ENCODE measurements at places on chromosomes 4 and X.
A peak's percentile ranks its signal among the peaks of the same experiment; 100 is the strongest.

DNA sequence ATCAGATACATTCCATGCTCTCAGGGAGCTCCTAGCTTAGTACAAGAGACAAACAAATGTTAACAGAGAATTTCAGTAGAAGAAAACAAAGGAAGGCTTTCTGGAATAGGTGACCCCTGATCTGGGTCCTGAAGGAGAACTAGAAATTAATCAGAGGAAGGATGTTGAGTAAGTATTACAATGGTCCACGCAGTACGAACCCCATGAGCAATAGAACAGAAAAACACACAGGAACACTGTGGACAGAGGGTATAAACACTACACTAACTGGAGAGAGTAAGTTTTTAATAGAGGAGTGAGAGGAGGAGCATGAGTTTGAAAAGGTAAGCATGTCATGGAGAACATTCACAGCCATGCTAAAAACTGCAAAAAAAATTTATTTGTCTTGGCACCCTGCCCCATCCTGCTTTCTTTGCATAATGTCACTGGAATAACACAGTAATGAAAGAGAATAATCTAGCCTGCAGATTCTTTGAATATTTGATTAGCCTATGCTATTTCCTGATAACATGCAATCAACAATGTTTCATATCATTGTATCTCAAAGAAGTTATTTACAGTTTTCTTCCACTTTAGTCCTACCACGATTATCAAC is 140.3 kb upstream of the ZXDB start:
- no peaks in the 10 kb centered on the region for H3K4me1 ChIP-seq
- H3K36me3 ChIP-seq: peaks cover 2% of the 10 kb centered on the region
- no peak overlapping the region for H3K4me3 ChIP-seq
- no peak overlapping the region for H3K27ac ChIP-seq
- DNase-seq: no peak

DNA sequence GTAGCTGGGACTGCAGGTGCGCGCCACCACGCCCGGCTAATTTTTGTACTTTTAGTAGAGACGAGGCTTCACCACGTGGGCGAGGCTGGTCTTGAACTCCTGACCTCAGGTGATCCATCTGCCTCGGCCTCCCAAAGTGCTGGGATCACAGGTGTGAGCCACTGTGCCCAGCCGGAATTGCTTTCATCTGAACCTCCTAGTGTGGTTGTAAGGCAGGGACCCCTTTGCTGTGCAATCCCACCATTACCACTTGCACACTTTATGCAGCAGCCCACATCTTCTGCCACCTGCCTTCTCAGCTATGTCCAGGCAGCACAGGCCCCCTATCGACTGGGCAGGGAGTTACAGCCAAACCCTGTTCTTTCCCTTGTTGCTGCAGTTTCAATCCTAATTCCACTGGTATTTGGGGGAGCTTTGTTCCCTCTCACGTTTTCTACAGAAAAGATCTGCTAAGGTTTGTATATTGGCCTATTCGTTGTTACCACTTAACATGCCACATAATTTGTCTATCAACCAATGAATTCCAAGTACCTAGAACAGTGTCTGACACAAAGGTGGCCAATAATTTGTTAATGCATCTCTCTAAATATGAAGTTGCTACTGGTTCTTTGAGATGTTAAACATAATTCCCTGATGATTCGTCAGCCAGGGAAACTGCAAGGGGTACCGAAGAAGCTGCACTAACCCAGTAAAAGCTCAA is 6.5 kb downstream of the RPL39 start:
- DNase-seq: peak; percentile 44
- H3K27ac ChIP-seq: peak overlapping the region; percentile 69
- H3K4me1 ChIP-seq: peaks cover 37% of the 10 kb centered on the region
- peak overlapping the region; percentile 34 for H3K4me3 ChIP-seq
- H3K36me3 ChIP-seq: peaks cover 58% of the 10 kb centered on the region
- no peaks in the 10 kb centered on the region for H3K27me3 ChIP-seq

DNA sequence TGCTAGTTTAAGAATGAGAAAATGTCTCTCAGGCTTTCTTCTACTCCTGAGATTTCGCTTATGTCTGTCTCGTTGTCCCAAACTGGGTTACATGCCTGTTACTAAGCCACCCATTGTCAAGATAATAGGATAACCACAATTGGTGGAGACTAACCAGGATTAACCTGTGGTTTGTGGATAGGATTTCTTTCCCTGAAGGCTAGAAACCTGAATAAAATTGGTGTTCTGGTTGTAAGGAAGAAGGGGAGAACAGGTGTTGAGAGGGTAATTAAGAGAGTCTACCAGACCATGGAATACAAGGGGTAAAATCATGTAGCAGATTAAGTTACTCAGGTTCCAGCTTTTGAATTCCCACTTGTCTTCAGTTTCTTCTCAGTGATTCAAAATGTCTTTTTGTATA is 225.4 kb downstream of the CPE start:
- H3K27me3 ChIP-seq: no peaks in the 10 kb centered on the region
- no peaks in the 10 kb centered on the region for H3K36me3 ChIP-seq

- H3K4me1 ChIP-seq: no peaks in the 10 kb centered on the region
- no peak for DNase-seq
- no peaks in the 10 kb centered on the region for H3K36me3 ChIP-seq
- H3K27me3 ChIP-seq: no peaks in the 10 kb centered on the region
- no peak overlapping the region for H3K4me3 ChIP-seq
Observed at GRCh38 chrX:94676285-94676684, 1002.3 kb downstream of the FAM133A start.

DNA sequence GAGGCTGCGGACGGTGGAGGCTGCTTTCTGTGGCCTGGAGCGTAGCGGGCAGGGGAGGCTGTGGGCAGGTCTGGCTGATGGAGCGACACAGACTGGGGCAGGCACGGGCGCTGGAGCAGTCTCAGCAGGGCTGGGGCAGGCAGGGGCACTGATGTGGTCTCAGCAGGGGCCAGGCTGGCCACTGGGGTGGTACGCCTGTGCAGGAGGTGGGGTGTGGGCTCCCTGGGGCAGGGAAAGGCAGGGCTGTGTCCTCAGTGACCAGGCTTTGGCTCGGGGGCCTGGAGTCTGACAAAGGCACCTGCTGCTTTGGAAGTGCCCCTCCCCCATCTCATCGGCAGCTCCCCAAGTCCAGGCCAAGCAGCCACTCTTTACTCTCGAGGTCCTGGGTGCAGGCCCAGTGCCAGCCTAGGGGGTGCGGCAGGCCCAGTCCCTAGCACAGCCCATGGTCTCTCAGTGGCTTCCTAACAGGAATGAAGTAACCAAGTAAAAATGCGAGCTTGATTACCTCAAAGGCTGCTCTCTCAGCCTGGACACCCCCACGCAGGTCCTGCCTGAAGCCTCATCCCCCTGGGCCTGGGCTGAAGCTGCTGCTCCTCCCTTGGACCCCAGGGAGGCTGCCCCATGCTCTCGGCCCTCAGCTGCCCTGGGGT is 55.5 kb downstream of the ADRA2C start:
- H3K27me3 ChIP-seq: peaks cover 7% of the 10 kb centered on the region
- DNase-seq: no peak
- no peak overlapping the region for H3K27ac ChIP-seq
- no peaks in the 10 kb centered on the region for H3K36me3 ChIP-seq

DNA sequence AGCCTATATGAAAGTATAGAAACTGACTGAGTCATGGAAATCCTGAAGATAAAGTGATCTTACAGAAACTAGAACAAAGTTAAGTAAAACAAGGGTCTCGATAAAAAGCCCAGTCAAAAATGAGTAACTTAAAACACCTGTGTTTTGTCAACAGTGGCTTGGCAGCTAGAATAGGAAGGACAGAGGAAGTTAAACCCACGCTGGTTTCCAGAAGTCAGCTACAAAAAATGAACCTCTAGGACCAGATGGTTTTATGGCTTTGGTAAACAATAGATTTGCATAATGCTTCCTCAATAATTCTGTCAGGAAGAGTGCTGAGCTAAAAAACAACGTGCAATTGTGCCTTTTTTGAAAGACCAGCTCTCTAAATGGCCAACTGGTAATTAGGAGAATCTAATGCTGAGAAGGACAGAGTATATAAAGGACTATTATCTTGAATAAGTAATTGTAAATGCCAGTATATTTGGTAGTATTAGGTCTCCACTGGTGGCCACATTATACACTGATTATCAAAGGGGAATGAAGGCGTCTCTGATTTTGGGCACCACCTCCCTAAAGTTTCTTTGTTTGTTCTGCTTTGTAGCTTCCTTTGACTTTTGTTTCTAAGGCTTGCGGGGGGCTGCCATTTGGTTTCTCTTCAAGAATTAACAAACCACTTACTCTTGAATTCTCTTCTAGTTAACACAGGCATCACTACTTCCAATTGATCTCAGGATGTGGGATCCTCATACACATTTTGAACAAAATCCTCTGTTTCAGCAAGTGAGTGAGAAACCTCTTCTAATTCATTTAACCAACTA is 72.2 kb upstream of the PPP3CA start:
- H3K27ac ChIP-seq: peak overlapping the region; percentile 38
- no peaks in the 10 kb centered on the region for H3K36me3 ChIP-seq
- H3K27me3 ChIP-seq: peaks cover 20% of the 10 kb centered on the region
- peaks cover 54% of the 10 kb centered on the region for H3K4me1 ChIP-seq
- DNase-seq: no peak
- peak overlapping the region; percentile 32 for H3K4me3 ChIP-seq

GRCh38 chrX:133440081-133440796 is 24.9 kb upstream of the GPC4 start:
- peaks cover 5% of the 10 kb centered on the region for H3K27me3 ChIP-seq
- no peaks in the 10 kb centered on the region for H3K36me3 ChIP-seq
- H3K27ac ChIP-seq: no peak overlapping the region
- DNase-seq: no peak

GRCh38 chr4:26255989-26256388 is 64.8 kb upstream of the RBPJ start:
- no peak overlapping the region for H3K27ac ChIP-seq
- peaks cover 2% of the 10 kb centered on the region for H3K36me3 ChIP-seq
- H3K4me3 ChIP-seq: no peak overlapping the region
- DNase-seq: no peak
- peaks cover under 1% of the 10 kb centered on the region for H3K27me3 ChIP-seq

- DNase-seq: no peak
- H3K4me3 ChIP-seq: no peak overlapping the region
- H3K36me3 ChIP-seq: no peaks in the 10 kb centered on the region
- H3K27me3 ChIP-seq: peaks cover 5% of the 10 kb centered on the region
- H3K27ac ChIP-seq: no peak overlapping the region
- peaks cover 14% of the 10 kb centered on the region for H3K4me1 ChIP-seq
Observed at GRCh38 chr4:53706422-53707032, 115.2 kb upstream of the LNX1 start.

DNA sequence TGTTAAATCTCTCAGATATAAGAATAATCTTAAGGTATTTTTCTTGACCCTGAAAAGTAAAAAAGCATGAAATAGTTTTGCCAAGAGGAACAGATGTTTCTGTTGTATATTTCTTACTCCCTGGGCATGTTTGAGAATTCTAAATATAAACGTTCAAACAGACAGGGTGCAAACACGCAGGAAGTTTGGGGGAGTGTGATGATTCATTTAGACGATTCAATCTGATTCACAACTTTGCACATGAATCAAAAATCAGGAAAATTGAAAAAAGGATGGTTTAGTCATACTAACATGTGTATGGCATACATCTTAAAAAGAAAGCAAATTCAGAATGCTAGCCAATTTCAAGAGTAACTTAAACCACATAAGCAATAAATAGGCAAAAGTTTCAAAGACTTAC is 340.3 kb upstream of the GRID2 start:
- H3K27me3 ChIP-seq: no peaks in the 10 kb centered on the region
- no peaks in the 10 kb centered on the region for H3K36me3 ChIP-seq
- no peak overlapping the region for H3K27ac ChIP-seq
- no peak for DNase-seq
- H3K4me1 ChIP-seq: no peaks in the 10 kb centered on the region

GRCh38 chrX:85012098-85012497 is 8.4 kb downstream of the APOOL start:
- no peak overlapping the region for H3K27ac ChIP-seq
- H3K4me1 ChIP-seq: peaks cover 4% of the 10 kb centered on the region
- H3K4me3 ChIP-seq: no peak overlapping the region
- DNase-seq: no peak

GRCh38 chrX:105297041-105297440 is 76.5 kb upstream of the TEX13A start:
- DNase-seq: no peak
- H3K4me1 ChIP-seq: no peaks in the 10 kb centered on the region
- H3K27me3 ChIP-seq: no peaks in the 10 kb centered on the region
- no peaks in the 10 kb centered on the region for H3K36me3 ChIP-seq
- H3K27ac ChIP-seq: no peak overlapping the region

- no peak overlapping the region for H3K27ac ChIP-seq
- no peaks in the 10 kb centered on the region for H3K36me3 ChIP-seq
- H3K4me3 ChIP-seq: no peak overlapping the region
- DNase-seq: no peak
Observed at GRCh38 chr4:32544846-32545245, 1824.7 kb downstream of the PCDH7 start.

- no peaks in the 10 kb centered on the region for H3K27me3 ChIP-seq
- H3K4me1 ChIP-seq: no peaks in the 10 kb centered on the region
- no peak for DNase-seq
Observed at GRCh38 chrX:12223650-12224049, 85.4 kb downstream of the FRMPD4 start.

- H3K36me3 ChIP-seq: peaks cover 4% of the 10 kb centered on the region
- peaks cover 1% of the 10 kb centered on the region for H3K4me1 ChIP-seq
- H3K27ac ChIP-seq: no peak overlapping the region
- DNase-seq: no peak
Observed at GRCh38 chrX:129831091-129831885, 12.4 kb downstream of the ZDHHC9 start.

DNA sequence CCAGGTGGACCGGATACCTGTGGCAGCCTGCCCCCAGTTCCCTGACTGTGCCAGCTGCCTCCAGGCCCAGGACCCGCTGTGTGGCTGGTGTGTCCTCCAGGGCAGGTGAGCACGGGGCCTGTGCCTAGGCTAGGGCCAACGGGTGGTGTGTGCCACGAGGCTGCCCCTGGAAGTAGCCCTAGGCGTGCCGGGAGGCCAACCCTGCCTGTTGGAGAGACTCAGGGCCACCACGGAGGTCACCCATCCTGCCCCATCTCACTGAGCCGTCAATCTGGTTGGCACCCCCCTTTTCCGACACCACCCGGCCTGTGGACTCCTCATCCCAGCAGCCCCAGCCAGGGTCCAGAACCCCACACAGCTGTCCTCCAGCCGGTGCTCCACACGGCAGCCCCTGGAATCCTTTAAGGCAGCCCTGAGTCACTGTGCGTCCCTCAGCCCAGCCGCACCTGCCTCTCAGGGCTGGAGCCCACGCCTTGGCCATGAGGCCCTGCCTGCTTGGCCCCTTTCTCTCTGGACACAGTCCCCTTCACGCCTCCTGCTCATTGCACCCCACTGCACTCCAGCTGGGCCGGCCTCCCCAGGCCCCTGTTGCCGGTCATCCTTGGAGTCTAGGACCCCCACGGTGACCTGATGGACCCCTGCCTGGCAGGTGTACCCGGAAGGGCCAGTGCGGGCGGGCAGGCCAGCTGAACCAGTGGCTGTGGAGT is 5.3 kb downstream of the PLXNB3 start:
- H3K36me3 ChIP-seq: no peaks in the 10 kb centered on the region
- H3K27ac ChIP-seq: no peak overlapping the region
- no peaks in the 10 kb centered on the region for H3K27me3 ChIP-seq
- H3K4me1 ChIP-seq: peaks cover 13% of the 10 kb centered on the region
- no peak for DNase-seq

All from activated naive CD8-positive, alpha-beta T cell treated with anti-CD3 and anti-CD28 coated beads, Interleukin-2, amount 50 U/mL, for 24 hours (primary cell).